ENCODE measurements at places on chromosomes 2 and 18.

- no peak for DNase-seq
Measured at GRCh38 chr18:26457611-26458353, 90.6 kb downstream of the KCTD1 start.

- no peak for DNase-seq
Measured at GRCh38 chr2:201986463-201986735, 47.3 kb upstream of the FZD7 start.

GRCh38 chr2:235063471-235063961, 111.7 kb downstream of the SH3BP4 start:
- DNase-seq: no peak

GRCh38 chr18:58231930-58232329, 187.9 kb downstream of the NEDD4L start:
- no peak for DNase-seq

DNA sequence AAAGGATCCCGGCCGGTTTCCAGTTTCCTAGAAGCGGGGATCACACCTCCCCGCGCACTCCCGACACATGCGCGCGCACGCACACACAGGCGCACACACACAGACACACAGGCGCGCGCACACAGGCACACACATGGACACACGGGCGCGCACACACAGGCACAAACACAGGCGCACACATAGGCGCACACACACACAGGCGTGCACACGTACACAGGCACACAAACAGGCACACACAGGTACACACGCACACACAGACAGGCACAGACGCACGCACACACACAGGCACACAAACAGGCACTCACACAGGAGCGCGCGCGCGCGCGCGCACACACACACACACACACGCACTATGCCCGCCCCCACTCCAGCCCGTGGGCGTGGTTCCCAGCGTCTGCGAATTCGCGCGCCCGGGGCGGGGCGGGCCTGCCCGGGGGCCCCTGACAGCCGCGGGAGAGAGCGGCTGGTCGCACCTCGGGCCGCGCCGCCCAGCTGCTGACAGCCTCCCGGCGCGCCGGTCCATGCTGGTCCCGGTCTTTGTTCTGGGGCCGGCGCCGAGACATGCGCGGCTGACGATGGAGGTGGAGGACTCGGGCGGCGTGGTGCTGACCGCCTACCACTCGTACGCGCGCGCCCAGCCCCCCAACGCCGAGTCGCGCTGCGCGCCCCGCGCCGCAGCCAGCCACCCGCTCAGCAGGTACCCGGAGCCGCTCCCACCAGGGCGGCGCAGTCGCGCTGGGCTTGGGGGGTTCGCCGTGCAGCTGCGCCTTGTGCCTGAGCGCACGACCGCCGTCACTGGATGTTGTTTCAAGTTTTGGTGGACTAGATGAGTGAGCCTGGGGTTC, at the start of gene ARHGAP28:
TSS of gene ARHGAP28 (plus strand) at position 470 of the 845 bp plus-strand sequence. CDS start at position 576, 106 bp downstream.
- DNase-seq: no peak

GRCh38 chr2:11862049-11862448, 115.6 kb downstream of the LPIN1 start:
- DNase-seq: no peak

DNA sequence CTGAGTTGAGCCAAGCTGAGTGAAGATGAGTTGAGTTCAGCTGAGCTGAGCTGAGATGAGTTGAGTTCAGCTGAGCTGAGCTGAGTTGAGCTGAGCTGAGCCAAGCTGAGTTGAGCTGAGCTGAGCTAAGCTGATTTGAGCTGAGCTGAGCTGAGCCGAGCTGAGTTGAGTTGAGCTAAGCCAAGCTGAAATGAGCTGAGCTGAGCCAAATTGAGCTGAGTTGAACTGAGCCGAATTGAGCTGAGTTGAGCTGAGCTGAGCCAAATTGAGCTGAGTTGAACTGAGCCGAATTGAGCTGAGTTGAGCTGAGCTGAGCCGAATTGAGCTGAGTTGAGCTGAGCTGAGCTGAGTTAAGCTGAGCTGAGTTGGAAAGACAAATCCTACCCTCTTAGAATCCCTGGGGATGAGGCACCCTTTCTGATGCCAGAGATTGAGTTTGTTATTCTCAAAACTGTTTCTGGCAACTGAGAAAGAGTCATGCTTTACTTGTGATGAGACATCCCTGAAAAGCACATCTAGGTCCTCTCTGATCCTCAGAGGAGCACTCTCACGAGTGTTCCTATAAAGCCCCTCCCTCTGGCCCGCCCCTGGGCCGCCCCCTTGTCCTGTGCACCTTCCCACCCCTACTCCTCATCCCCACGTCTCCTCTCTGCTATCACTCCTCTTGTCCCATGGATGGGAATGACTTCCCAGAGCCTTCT, 116.5 kb downstream of the MCFD2 start:
- DNase-seq: no peak
